ENCODE measurements at places on chromosomes 12 and 14.

GRCh38 chr14:92690171-92691011 is 58.0 kb downstream of the LGMN start:
- DNase-seq: peak; percentile 45

DNA sequence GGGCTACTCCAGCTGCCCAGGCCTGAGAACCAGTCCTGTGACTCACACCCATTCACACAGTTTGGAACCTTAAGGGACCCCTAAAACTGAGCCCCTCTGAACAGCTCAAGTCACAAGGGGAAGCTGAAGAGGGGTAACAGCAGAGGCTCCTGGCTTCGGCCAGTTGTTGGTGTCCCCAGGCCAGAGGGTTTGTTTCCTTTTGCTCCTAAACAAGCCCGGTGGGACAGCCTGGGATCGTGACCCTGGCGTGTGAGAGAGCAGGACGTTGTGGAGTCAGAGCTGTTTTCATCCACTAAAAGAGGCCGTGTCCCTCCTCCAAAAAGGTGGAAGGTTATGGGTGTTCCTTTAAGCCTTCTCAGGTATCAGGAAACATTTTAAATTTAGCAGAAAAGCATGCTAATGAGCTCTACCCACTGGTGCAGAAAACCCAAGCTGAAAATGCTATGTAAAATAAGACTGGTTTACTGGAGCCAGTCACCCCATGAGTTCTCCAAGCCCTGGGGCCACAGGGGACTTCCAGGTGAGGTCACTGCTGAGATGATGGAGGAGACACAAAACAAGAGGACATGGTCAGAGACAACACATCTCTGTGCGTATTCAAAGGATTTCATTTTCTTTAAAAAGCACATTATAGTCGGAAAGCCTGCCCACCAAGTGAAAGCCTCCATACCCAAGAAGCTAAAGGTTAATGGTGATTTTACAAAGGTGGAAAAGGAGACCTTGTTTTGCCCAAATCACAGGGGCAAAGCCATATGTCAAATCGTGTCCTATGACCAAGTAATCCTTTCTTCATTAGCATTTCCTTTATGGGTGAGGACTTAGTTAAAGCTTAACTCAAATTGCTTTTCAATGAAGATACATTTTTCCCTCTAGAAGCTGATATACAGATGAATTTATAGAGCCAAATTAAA is 14.1 kb downstream of the PRKAB1 start:
- DNase-seq: no peak

DNA sequence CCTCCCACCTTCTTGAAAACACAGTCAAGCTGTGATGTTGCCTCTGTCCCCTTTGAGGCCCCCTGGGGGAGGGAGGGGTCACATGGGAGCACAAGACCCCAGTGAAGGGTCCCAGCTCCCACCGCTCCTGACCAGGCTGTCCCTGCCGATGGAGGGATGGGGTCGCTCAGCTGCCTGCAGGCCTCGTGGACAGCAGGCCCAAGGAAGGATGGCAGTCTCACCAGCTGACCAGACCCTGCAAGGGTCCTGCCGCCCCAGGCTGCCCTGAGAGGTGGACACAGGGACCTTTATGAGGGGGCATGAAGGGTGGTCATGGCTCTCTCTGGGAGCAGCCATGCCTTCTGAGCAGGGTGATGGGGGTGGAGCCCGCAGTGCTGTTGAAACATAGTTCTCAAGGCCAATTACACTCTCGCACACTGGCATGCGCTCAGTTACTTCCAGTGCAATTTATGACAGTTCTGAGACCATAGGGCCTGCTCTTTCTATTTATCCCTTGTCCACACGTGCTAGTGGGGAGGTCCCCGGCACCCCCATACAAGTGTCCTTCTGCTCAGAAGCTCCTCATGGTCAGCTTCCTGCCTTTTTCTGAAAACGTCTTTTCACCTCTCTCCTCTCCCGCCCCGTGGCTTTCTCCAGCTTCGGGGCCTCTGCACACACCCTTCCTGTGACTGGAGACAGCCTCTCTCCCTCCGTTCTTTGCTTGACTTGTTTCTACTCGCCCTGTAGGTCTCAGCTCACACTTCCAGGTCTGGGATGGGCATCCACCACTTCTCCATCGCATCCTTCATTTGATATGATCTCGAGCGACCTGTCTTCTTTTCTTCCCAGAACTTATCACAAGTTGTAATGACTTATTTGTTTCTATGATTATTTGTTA is 313.1 kb downstream of the ADGRD1 start:
- DNase-seq: no peak

- no peak for DNase-seq
Measured at GRCh38 chr12:67710582-67710981, 62.0 kb downstream of the DYRK2 start.

GRCh38 chr14:93454224-93454623 is 23.5 kb downstream of the UNC79 start:
- no peak for DNase-seq

GRCh38 chr12:92520511-92520910 is 182.3 kb upstream of the PLEKHG7 start:
- DNase-seq: no peak

DNA sequence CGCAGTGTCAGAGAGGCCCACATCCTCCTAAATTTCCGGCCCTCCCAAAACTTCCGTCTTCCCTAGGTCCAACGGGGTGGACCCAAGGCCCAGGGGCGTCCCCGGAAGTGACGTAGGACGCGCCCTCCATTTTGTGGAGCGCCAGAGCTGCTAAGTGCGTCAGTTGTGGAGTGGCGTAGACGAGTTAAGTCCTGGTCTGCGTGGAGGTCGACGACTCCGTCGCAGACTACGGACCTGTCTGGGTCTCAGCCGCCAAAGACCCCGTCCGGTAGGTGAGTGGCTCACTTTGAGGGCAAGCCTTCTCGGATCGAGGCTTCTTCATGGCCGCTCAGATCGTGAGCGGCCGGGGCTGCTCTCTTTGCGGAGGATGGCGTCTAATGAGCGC is at the start of gene SRSF5:
TSS of gene SRSF5 (plus strand) at position 159 of the 385 bp plus-strand sequence. CDS start 1,015 bp downstream, outside the sequence.
- peak; percentile 97 for DNase-seq

DNA sequence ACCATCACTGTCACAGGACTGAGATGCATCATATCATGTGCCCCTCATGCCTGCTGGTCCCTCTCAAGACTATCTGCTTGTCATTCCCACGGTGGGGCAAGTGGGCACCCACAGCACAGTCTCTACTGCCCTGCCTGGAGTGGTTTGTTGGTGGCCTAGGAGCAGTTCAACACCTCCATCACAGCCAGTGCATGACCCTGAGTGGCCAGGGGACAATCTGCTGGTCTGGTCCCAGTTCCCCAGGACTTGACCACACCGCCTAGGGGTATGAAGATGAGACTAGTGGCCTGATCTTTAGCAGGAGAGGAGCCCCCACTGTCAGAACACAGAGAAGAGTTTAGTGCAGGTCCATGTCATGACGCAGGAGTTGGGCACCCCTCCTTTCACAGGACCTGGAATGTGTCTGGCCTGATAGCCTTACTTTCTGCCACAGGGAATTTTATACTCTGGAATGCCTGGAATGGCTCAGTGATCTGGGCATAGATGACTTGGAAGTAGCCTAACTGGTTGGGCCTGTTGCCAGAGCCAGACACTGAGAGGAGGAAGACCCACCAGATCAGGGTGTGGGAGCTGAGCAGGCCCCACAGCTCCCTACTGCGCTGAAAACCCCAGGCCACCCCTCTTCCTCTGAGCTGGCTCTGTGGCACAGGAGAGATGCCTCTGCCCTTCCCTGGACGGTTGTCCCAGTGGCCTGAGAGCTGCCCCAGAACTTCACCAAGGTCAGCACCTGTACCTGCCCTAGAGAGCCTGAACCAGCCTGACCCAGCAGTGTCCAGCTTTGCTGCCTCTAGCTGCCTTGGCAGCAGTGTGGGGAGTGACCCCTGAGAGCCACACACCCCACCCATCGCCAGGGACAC is 83.3 kb downstream of the PUS7L start:
- no peak for DNase-seq

DNA sequence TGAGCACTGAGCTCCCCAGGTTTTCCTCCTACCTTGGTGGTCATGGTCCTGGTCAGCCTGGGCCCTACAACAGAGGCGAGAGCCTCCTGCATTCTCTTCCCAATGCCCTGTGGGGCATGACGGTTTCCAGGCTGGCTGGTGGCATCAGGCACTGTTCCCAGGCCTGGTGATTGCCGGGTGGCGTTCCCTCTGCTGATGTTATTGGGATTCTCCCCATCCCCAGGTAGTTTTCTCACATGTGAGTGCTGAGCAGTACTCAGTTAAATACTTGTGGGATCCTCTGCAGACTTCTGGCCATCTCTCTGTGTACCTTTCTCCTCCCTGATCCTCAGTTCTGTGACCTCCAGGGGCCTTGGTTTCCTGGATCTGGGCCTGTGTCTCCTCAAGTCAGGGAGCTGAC is 15.8 kb downstream of the C1R start:
- no peak for DNase-seq

- no peak for DNase-seq
Measured at GRCh38 chr12:108175310-108175709, 46.2 kb downstream of the WSCD2 start.

DNA sequence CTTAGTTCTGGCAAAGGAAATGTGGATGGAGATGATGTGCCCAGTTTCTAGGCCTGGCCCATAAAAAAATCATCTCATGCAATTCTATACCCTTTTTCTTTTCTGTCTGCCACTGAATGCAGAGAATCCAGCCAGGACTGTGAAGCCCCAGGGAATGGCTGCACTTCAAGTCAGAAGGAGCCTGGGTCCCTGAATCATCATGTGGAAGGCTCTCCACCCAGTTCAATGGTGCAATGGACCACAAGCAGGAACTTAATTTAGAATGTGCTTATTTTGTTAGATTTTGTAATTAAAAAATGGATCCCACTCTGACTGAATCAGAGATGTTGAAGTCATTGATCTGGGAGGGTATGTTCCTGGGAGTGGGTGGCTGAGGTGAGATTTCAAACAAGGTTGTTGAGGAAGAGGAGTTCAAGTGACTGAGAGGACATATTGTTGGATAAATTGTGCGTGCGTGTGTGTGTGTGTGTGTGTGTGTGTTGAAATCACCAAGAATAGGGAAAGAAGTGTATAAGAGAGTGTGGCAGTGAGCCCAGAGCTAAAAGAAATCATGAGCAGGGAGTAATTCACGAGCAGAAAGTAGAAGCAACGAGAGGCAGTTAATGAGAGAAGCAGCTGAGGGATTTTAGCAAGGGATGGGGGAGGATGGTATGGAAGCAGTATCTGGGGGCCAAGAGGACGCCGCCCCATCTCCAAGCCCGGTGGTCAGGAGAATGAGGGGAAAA is 125.4 kb downstream of the TMX1 start:
- DNase-seq: no peak

DNA sequence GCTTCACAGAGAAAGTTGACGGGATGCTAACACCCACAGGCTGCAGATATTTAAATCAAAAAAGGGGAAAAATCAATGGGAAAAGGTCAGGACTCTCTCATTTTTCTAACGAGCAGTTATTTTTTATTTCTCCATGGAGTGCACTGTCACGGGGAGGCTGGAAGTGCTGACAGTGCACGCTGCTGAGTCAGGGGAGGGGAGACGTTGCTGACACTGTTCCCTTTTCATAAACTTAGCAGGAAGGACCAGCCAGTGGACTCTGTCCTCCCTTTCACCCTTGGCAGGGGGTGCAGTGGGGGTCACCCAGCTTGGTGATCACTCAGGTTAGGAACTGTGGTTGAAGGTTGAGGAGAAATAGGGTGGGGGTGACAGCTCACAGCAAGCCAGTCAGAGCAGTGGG is 65.6 kb upstream of the FUT8 start:
- DNase-seq: no peak

DNA sequence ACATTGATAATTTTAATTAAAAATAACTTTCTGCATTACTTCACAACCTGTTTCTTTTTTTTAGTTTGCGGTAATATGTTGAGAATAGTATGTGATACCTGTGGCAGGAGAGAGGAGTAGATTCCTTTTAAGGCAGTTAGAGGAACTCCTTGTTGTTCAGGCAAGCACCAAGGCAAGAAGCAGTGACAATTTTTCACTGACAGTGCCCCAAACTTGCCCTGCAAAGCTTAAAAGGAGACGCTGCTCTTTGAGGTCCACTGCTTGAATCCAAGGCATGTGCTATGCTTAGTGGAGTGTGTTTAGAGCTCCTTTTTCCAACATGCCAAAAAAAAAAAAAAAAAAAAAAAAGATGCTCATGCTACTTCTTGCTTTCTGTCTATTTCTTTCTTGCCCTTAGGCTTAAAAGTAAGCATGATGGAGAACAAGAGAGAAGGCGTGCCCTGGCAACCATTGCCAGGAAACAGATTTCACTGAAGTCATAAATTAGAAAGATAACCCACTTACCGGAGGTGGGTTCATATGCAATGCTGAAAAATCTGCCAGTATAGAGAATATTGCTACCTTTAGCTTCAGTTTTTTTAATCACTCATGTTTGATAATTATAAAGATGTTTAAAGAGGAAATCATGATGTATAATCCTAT is 58.3 kb upstream of the DYRK2 start:
- DNase-seq: no peak

- DNase-seq: no peak
Measured at GRCh38 chr12:58966939-58967338, 46.6 kb upstream of the LRIG3 start.

- no peak for DNase-seq
Measured at GRCh38 chr14:100399052-100399849, 76.1 kb downstream of the SLC25A47 start.

DNA sequence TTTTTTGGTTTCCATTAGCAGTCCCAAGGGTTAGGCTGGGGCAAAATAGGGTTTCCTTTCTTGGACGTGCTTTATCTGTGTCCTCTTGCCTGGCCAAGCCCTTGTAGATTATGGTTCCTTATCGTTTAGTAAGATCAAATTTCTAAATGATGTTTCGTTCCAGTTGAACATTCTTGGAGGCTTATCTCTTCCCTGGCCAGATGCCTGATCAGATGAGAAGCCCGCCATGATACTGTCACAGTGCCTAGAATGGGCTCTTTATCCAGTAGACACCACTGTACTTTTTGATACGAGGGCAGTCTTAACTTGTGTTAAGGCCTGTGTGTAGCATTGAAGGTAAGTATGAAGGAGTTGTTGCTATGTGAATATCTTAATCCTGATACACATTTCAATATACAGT is 76.1 kb upstream of the TMEM263 start:
- no peak for DNase-seq

DNA sequence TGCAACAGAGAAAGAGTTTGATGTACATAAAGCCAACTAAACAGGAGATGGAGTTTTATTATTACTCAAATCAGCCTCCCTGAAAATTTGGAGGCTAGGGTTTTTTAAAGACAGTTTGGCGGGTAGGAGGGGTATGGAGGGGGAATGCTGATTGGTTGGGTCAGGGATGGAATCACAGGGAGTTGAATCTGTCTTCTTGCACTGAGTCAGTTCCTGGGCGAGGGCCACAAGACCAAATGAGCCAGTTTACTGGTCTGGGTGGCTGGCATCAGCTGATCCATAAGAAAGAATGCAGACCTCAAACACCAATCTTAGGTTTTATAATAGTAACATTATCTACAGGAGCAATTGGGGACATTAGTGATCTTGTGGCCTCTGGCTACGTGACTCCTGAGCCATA is 64.9 kb downstream of the RIN3 start:
- DNase-seq: no peak

Measured in right forelimb (tissue), 1 donor.